ENCODE measurements at places on chromosomes 6 and 20.

- no peak for DNase-seq
Observed at GRCh38 chr6:33981861-33982260, 164.0 kb downstream of the GRM4 start.

- DNase-seq, result no peak
Observed at GRCh38 chr6:34560366-34561226, 4.5 kb upstream of the SPDEF start.

DNA sequence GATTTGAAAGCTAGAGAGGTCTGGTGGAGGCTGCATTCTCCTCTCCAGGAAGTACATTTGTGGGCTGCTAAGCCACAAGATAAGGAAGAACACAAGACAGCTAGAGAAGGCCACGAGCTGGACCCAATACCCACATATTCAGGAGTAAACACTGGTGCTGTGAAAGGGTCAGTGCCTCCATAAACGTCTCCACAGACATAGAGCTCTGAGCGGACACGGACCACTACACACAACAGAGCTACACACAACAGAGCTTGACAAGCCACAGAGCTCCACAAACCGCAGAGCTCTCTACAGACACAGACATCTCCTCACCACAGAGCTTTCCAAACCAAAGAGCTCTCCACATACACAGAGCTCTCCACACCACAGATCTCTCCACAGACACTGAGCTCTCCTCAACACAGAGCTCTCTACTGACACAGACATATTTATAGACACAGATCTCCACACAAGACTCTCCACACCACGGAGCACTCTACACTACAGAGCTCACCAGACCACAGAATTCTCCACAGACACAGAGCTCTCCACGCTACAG lies 51.9 kb downstream of the ERMARD start:
- no peak for DNase-seq

- DNase-seq, result no peak
Observed at GRCh38 chr6:15061908-15062515, 183.9 kb upstream of the JARID2 start.
